Stimulated activated CD8-positive, alpha-beta memory T cell treated with anti-CD3 and anti-CD28 coated beads, Interleukin-2, amount 100 ng/mL, for 1 hour (primary cell): ENCODE measurements at places on chromosomes 1 and 21.

DNA sequence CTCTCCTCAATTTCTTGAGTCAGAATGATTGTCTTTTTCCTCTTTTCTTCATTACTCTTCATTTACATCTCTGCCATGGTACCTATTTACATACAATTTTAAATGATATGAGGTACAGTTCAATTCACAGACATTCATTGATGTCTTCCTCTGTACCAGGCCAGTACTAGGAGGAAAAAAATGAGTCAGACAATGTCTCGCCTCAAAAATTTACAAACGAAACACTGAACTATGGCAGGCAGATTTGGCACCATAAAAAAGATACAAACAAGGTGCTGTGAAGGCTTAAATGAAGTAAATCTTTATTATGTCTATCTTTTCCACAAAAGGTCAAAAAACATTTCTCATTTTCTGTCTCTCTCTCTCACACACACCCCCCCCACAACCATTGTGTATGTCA is 71.0 kb downstream of the RGS13 start:
- no peak for DNase-seq

DNA sequence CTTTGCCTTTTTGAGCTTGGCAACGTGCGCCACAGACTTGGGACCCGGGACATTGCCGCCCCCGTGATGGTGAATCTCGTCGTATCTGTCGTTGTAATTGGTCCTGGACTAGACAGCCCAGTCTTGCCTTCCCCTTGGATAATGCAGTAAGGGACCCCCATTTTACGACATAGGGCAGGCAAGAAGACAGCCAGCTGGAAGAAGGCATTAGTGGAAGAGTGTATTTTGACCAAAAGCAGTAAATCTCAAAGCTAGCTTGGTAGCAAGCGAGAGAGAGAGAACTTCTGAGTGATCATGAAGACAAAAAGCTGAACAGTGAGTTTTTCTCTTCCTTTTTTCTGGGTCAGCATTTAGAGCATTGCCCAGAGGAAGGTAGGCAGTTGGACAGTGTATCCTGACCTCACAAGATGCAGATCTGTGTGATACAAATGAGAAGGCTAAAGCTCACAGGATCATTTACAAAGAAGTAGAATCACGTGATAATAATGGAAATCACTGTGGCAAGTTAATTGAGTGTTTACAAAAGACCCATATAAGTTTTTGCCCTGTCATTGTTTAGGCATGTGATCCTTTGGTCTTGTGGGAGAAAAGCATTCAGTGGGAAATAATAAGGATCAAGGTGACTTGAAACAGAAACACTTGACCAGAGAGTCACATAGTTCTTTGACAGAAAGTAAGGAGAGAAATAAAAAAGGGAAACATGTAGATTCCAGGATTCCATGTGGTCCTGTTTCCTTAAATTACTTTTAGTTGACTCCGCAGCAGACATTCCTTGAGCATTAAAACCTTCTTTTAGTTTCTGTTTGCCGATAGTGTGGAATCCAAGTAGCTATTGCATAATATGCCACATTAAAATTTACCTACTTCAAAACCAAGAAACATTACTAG is 66.3 kb downstream of the CNST start:
- DNase-seq = no peak

- DNase-seq = no peak
Observed at GRCh38 chr1:107622966-107623365, 342.0 kb downstream of the VAV3 start.

DNA sequence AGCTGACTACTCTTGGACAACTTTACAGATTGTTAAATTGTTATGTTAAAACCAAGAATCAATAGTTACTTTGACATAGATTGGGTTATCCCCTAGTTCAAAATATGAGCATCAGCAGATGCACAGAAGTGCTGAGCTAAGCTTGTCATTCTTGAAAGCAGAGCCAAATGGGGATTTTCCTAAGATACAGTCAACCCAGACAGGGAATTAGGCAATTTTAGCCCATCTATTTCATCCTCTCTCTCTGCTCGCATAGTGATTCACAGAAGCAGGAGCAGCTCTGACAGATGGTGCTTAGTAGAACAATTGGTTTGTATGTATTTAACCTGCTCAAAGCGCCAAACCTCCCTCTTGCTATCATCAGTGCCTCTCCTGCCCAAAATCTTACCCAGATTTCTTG is 27.9 kb upstream of the PRRC2C start:
- no peak for DNase-seq

DNA sequence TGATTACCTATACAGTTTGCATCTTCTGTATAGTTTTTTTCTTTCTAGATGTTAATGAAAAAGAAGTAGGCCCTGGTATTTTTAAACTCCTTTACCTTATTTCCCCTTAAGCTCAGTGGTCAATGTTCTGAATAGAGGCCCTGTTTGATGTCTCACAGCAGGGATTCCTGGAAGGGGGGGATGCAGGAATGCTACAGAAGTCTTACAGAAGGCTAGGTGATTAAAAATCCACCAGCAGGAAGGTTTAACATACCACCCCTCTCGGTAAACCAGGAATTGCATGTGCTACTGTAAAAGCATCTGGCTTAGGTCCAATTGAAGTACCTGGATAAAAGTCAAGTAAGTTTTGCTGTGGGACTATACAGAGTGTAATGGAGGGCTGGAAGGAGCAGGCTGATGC is 78.3 kb downstream of the NOS1AP start:
- no peak for DNase-seq

- no peak for DNase-seq
Observed at GRCh38 chr1:151565502-151566189, 25.5 kb downstream of the TUFT1 start.

GRCh38 chr1:204863024-204863423 is 7.6 kb upstream of the NFASC start:
- DNase-seq = no peak

DNA sequence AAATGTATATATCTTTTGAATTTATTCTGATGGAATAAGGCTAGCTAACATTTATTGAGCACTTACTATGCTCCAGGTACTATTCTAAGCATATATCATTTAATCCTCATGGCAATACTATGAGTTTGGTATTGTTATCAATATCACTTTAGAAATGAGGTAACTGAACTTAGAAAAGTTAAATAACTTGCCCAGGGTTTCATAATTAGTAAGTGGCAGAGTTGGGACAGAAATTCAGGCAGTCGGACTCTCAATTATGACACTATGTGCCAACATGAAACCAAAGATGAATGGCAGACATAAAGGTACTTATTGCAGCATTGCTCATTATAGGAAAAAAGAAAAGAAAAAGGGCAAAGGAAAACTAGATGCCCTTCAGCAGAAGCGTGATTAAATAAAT is 48.2 kb downstream of the RAB3GAP2 start:
- DNase-seq = no peak

DNA sequence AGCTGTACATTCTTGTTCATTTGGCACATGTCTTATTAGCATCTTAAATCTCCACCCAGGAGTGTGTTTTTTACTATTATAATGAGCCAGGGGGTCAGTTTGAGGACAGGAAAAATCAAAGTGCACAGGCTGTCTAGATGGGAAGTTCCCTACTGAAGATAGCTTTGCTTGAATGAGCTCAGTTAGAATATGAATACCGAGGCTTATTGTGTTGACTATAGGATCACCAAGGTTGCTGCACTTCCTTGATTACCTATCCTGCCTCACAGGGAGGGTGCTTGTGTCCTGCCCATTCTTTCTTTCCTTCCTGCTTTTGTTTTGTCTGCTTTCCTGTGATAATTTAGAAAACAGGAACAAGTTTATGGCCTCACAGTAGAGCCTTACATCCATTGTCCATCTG is 16.3 kb downstream of the PHGDH start:
- no peak for DNase-seq

GRCh38 chr1:100631015-100631551 is 88.5 kb upstream of the VCAM1 start:
- no peak for DNase-seq

DNA sequence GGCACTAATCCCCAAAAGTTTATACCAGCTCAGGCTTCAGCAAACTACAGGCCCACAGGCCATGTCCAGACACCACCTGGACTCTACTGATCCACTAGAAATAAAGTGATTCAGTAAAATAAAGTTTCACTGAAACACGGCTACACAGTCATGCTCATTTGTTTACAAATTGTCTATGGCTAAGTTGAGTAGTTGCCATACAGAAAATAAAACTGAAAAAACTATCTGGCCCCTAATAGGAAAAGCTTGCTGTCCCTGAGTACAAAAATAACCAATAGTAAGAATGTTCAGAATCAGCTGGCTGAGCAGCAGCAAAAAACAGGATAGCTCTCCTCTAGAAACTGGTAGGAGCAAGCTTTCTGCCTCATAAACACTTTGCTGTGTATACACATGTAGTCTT is 221.5 kb downstream of the RERE start:
- no peak for DNase-seq

DNA sequence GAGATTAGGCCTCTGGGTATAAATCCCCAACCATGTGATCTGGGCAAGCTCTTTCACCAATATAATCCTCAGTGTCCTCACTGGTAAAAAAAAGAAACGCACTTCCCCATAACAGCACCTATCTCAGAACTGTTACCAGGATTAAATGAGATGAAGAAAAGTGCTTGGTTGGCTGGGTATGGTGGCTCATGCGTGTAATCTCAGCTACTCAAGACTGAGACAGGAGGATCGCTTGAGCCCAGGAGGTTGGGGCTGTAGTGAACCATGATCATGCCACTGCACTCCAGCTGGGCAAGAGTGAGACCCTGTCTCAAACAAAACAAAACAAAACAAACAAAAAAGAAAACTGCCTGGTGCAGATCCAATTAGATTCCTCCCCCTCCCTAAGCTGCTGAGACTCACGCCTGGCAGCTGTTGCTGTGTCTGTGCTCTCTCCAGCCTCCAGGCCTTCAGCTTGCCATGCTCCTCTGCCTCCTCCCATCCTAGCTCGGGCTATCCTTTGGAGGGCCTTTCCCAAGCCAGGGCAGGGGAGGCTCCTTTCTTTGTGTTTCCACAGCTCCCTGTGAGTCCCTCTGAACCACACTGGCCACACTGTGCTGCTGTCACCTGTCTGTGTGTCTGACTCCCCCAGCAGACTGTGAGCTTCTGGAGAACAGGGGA is 19.0 kb downstream of the CYB5RL start:
- DNase-seq = no peak

GRCh38 chr1:37147906-37148305 is 113.6 kb upstream of the GRIK3 start:
- DNase-seq = no peak
